ENCODE measurements at places on chromosomes 4 and X.

DNA sequence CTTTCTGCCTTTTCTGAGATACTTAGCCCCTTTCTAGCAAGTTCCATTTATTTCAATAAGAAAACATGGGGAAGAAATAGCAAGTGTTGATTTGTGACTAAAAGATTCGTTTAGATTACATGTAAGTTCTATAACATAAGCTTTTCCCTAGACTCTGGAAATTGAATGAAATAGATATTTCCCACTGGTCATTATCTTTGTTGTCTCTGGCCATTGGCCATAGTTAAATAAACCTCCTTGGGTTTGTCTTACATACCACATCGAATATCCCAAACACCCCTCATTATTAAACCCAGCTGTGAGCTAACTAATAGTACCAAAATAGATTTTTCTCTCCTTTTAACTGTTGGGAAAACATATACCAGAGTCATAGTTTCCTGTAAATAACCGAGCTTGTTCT, 534.8 kb downstream of the IQCM start:
- DNase-seq, result no peak

- no peak for DNase-seq
Measured at GRCh38 chr4:188417181-188417580, 277.9 kb downstream of the TRIML1 start.

- DNase-seq, result no peak
Measured at GRCh38 chrX:104696667-104697066, 130.7 kb downstream of the IL1RAPL2 start.

DNA sequence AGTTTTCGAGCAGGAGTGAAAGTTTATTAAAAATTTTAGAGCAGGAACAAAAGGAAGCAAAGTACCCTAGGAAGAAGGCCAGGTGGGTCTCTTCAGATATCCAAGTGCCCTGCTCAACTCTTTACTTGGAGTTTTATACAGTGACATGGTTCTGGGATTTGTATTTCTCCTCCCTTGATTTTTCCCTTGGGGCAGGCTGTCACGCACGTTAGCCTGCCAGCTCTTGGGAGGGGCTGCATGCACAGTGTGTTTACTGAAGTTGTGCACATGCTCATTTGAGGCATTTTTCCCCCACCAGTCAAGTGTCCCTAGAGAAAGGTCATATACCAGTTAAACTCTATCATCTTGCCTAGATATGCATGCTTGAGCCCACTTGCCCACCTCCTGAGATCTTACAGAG, 102.5 kb upstream of the GABRA2 start:
- DNase-seq, result no peak

- no peak for DNase-seq
Measured at GRCh38 chr4:37392521-37393255, 148.1 kb downstream of the NWD2 start.

GRCh38 chr4:38385093-38386004, 278.6 kb upstream of the KLF3 start:
- DNase-seq, result no peak

DNA sequence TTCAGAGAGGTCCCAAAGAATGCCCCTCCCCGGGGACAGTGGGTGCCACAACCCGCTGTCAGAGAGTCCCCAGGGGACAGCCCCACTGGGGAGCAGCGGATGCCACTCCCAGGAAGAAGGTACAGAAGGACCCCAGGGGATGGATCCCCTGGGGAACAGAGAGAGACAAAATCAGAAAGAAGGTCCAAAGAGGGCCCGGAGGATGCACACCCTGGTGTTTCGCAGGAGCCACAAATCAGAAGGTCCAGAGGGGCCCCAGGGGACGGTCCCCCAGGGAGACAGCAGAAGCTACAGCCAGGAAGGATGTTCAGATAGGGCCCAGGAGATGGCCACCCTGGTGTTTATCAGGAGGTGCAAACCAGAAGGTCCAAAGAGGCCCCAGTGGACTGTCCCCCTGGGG, 1.4 kb downstream of the TEX13D start:
- DNase-seq, result no peak

GRCh38 chr4:154276496-154276895, 215.1 kb downstream of the DCHS2 start:
- DNase-seq, result no peak

- DNase-seq, result no peak
Measured at GRCh38 chr4:37646247-37646646, 39.9 kb downstream of the RELL1 start.

DNA sequence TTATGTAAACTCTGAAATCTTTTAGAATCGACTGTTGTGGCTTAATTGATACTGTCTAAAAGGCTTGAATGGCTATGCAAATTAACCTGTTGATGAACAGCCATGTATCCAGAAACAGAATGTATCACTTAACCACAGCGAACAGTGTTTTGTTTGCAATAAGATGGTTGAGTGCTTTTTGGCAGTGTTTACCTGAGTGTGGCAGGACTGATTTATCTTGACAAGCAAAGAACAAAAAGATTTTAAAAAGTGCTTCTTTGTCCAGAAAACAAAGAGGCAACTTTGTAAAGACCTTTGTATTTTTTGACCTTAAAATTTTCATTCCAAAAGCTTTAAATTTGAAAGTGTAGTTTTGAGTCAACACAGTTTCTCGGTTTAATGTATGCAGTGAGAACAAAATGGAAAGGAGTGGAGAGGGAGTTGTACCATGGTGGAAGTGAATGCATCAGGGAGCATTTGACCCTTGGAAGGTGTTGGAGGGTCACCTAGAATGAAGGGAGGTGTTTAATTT, 18.0 kb downstream of the ARHGAP10 start:
- DNase-seq, result no peak

- no peak for DNase-seq
Measured at GRCh38 chr4:185550933-185551332, 15.6 kb upstream of the PDLIM3 start.

DNA sequence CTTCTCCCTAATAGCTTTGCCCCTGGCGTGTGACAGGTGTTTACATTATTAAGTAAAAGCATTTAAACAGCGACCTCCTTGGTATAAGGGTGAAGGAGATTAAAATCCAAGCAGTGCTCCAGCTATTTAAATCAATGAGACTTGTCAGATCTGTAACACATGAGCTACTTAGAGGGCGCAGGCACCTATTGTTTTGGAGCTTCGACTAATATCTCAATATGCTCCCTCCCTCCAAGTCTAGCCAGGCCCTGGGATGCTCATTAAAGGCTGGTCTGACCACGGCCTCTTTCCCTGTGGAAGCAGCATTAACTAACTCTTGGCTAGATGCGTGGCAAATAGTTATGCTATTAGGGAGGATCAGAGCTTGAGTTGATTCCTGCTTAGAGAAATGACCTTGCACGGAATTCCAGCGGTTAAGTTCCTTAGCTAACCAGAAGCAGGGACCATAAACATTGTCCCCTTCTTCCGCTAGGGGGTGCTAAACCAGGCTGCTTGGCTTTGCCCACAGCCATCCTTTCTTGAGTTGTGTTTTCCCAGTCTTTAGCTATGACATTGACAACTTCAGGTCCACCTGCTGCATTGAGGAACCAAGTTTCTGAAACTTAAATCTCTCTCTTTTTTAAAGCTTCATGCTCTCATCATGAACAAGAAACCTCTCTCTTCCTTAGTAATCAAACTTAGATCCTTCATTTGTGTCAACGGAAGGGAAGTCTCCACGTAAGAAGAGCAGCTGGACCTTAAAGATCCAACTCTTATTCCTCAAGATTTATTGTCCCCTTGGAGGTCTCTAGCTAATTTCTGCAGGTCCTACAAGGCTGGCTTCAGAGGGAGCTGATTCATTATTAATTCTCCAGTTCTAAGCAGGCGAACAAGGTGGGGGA, 80.7 kb upstream of the IGFBP7 start:
- DNase-seq, result no peak

- DNase-seq, result no peak
Measured at GRCh38 chrX:67922966-67923365, 379.1 kb downstream of the AR start.

DNA sequence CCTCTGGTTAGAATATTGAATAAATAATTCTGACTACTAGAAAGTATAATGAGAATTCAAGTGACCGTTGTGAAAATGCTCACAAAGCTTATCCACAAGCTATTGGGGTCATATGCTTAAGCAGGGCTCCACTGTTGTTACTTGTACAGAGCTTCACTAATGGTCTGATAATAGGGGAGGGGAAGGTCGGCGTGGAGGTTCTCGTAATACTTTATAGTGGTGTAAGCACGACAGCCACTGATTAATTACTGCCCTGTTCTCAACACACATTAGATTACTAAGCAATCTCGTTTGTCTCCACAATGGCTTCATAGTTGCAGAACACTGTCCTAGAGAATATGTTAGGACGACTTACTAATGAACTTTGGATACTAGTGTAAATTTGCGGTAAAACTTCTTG, 11.6 kb downstream of the UNC5C start:
- DNase-seq, result no peak

GRCh38 chr4:173700650-173701049, 170.6 kb upstream of the HAND2 start:
- no peak for DNase-seq

- no peak for DNase-seq
Measured at GRCh38 chr4:99668472-99668871, 10.8 kb upstream of the C4orf54 start.

DNA sequence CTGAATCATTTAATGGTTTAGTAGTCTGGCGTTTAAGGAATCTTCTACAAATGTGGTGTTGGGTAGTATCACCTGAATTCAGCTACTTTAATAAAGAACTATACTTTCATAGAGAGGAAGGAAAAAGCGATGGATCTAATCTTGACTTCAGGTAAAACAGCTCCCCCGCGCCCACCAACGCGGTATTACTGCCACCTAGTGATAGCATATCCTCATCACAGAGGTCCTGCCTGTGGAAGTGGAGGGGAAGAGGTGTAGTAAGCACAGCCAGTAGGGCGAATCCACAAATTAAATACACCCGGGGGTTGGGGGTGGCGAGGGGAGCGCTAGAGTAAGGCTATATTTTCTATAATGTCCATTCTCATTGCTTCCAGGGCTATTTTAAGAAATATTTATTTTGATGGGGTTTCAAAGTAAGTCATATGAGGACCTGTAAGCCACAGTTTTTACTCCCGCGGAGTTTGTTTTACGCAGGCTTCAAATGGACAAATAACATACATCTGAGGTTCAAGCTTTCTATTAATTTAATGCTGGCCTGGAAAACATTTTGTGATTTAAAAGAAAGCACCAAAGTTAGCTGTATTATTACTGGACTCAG, 8.3 kb upstream of the DAPP1 start:
- peak; percentile 52 for DNase-seq

DNA sequence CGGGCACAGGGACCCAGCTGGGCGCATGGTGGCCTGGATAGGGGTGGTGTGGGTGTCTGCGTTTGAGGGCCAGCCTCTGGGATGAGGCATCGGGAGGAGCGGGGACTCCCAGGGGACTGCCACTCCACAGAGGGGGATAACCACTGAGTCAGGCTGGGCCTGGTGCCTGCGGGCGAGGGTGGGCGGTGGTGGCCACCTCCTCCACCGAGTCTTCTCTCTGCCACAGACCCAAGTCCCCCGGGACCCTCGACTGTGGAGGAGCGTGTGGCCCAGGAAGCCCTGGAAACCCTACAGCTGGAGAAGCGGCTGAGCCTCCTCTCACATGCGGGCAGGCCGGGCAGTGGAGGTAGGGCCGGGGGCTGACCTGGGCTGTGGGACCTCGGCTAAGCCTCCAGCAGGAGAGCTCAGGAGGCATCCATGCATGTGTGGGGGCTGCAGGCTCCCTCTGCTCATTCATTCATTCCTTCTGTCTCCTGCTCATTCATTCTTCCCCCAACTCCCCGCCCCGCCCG, 26.4 kb downstream of the DOK7 start:
- DNase-seq, result no peak

DNA sequence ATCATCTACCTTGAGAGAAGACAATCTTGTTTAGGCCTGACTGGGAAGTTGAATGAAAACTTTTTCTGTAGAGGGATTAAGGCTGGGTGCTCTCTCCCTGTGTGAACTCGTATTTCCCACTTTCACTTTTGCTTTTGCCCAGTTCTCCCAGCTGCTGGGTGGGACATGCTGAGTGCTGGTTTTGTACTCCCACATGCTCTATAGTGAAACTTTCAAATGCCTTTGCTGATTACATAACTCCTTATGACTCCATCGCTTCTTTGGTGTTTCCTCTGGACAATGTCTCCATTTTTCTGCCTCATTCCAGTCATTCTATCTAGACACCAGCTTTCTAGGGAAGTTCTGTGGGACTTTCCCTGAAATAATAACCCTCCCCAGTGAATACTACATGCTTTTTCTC, 100.5 kb downstream of the CLNK start:
- DNase-seq, result no peak

GRCh38 chr4:172393220-172393619, 580.0 kb downstream of the GALNTL6 start:
- DNase-seq, result no peak

- DNase-seq, result no peak
Measured at GRCh38 chr4:164904336-164904735, 27.4 kb downstream of the APELA start.

- DNase-seq, result no peak
Measured at GRCh38 chrX:115017455-115017854, at the start of gene IL13RA2. TSS of gene IL13RA2 (minus strand) at chrX:115017616. CDS start at chrX:115017269, 347 bp downstream.

DNA sequence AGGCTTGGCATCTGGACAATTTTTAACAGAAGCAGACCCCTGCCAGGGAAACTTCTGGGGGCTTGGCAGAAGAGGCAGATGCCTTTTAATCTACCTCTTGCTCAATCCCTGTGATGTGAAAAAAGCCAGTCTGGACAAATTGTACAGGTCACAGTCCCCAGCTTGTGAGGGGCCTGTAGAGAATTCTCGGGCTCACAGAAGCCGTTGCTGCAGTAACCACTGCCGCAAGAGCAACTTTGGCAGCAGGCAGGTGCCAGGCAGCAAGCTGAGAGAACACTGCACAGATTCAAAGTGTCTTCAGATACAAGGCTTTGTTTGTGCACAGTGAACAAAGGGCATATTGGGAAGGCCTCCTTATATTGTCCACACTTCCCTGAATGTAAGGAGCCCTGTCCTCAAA, 11.7 kb downstream of the GPKOW start:
- no peak for DNase-seq

GRCh38 chr4:85837439-85837733, 362.4 kb downstream of the ARHGAP24 start:
- no peak for DNase-seq

- no peak for DNase-seq
Measured at GRCh38 chr4:100016191-100016590, 66.1 kb upstream of the H2AZ1 start.

GRCh38 chr4:7780751-7781348, 158.8 kb downstream of the AFAP1 start:
- DNase-seq, result no peak

DNA sequence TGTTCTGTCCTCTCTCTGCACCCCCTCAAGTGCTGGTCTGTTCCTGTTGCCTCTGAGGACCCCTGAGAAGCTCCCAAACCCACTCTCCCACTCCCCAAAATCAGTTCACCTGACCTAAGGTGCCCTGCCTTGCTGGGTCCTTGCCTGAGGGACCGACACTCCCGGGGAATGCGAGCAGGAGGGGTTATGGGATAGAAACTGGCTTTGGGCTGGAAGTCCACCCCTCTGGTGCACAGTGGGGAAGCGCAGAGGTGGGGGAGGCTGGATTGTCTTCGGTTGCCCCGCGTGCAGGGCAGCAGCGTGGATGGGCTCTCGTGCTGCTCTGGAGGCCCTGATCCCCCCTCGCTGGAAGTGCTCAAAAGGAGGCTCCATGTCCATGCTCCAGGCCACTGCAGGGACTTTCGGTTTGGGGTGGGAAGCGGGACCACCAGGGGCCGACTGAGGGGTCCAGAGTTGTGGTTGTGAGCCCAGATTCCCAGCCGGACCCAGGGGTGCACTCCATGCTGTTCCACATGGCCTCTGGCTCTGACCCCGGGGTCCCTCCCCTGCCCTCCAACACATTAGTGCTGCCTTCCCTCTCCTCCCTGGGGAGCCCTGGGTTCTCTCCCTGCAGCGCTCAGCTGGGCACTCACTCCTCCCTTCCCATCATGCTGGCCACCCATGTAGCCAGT, 7.6 kb downstream of the SORCS2 start:
- DNase-seq, result no peak
